ENCODE measurements at places on chromosomes 11 and 22.
A peak's percentile ranks its signal among the peaks of the same experiment; 100 is the strongest.

DNA sequence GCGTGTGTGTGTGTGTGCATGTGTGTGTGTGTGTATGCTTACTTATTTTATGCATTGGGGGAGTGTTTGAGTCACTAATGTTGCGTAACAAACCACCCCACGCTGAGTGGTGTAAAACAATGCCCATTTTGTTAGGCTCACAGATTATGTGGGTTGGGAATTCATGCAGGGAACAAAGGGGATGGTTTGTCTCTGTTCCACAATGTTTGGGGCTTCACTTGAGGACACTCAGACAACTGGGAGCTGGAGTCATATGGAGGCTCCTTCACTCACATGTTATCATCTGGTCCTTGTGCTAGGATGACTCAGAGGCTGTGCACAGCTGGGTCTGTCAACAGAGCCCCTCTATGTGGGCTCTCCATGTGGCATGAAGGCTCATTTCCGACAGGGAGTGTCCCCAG lies 51.3 kb upstream of the LARGE1 start:
- DNase-seq, result no peak

- DNase-seq, result peak; percentile 13
These were observed at the start of gene NRIP3 for GRCh38 chr11:9003573-9004182. NRIP3 (minus strand) TSS chr11:9004001; CDS start chr11:9003935, 66 bp downstream.

DNA sequence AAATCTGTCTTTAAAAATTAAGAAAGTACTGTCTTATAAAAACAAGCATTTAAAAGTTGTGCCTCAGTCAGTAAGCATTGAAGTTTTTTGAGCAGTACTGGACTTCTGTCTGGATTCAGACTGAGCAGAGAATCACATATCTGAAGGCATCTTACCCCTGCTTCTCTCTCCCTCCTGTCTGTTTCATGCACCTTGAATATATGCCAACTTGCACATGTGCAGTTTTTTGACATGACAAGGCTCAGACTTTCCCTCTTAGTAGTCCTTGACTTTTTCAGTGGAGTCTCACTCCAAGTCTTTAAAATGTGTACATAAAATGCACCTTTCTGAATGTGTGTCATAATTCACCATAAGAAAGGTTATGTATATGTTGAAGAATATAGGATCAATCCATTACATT lies 19.8 kb downstream of the SPECC1L start:
- DNase-seq, result no peak

GRCh38 chr11:68181719-68182451 lies 31.2 kb downstream of the KMT5B start:
- DNase-seq, result no peak

DNA sequence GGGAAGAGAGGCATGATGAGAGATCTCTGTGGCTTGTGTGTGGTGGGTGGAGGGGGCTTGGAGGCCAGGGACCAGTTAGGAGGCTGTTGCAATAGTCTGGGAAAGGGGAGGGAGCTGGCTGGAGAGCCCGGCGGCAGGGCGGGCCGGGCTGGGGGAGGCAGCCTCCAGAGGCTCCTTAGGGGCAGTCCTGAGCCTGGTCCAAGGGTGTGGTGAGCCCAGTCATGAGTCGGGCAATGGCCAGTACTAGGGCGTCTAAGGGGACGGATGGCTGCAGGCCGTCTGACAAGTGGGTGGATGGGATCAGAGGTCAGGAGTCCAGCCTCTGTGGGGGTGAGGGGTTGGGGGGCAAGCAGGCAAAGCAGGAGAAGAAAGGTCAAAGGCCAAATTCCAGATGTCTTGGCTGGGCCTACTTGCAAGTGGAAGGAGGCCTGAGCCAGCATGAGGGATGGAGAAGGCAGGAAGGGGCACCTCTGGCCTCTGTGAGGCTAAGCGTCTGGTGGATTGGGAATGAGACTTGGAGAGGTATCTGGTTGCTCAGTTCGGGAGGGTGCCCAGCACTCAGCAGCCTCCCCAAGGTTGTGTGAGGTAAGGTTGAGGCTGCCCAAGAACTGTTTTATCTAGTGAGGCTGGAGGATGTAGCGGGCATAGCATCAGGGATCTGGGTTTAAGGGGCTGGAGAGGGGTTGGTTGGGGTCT lies 6.0 kb upstream of the CD248 start:
- DNase-seq, result no peak
